ENCODE measurements at places on chromosomes 5 and 9.

DNA sequence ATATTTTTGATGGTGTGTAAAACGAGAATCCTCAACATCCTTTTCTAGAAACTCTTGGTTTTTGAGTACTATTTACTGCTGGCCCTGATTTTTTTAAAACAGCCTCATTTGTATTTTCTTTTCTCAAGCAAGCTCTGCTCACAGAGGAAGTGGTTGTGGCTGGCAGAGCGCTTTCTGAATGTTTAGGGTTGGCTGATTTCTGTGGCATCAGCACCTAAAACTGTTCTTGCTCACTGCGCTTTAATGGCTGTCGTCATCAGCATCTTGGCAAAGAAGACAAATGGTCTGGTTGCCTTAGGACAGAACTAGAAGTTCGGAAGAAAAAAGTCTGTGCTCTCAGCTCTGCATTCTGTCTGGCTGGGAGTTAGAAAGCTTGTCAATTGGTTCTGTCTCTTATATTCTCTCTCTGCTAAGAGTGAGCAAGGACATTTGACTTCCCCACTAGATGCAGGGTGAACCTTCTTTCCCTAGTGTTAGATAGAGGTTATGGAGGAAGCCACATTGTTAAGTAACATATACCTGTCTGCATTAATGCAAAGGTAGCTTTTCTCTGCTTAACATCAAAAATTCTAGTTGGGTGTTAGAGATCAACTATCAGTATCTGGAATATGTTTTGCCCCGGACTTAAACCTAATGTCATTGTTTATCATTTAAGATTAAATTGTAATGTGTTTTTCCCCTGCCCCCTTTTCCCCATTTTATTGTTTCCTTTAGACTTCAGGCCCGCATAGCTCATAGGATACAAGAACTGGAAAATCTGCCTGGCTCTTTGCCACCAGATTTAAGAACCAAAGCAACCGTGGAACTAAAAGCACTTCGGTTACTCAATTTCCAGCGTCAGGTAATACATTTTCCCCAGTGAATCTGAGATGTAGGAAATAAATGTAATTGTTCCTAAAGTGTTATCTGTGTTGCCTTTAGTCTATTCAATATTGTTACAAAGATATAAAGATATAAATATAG is 39.0 kb downstream of the SMARCA2 start:
- DNase-seq, result peak; percentile 45

GRCh38 chr9:123356851-123357742 is 1.1 kb downstream of the CRB2 start:
- no peak for DNase-seq

DNA sequence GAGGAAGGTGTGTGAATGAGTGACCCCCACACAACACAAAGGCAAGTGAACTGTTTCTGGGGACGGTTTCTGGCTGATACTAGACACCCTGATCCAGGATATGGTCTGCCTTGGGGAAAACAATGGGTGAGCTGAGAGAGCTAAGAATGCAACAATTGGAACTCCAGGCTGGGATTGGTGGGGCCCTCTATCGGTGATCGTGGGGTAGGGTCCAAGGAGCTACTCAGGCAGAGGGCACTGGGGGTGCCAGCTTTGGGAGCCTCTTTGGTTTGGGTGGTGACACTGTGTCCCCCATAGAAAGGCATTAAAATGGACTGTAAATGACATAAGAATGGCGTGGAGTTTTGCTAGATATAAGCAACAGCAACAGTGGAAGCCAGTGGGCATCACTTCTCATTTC is 439.1 kb downstream of the DMAC1 start:
- DNase-seq, result no peak

DNA sequence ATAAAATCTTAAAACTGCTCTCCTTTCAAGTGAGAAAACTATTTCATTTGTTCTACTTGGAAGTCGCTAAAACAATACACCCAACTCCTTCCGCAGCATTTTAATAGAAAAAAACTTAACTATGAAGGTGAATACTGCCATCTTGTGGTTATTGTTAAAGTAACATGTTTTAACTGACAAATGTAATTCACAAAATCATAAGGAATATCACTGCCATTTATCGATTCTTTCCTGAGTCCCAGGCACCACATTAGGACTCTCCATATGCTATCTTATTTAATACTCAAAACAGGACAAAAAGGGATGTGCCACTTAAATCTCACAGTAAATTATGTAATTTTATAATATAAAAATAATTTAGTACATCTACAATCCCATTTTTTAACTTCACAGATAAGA is 130.5 kb upstream of the ITGA1 start:
- DNase-seq, result no peak

DNA sequence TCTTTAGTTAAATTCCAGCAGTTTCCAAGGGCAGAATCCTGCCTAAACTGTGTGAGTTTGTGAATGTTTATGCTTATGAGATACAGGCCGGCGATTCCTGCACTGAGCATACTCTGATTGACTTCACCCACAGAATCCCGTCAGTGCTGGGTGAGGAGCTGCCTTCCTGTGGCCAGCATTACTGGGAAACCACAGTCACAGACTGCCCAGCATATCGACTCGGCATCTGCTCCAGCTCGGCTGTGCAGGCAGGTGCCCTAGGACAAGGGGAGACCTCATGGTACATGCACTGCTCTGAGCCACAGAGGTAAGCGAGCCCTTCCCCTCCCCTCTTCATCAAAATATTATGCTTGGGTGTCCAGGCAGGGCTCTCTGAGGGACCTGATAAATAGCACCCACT is 103.7 kb downstream of the CMYA5 start:
- DNase-seq, result no peak

- no peak for DNase-seq
Measured at GRCh38 chr5:146867996-146868708, 10.4 kb downstream of the PPP2R2B start.

GRCh38 chr5:138890644-138891043 is 15.5 kb upstream of the LRRTM2 start:
- DNase-seq, result no peak

DNA sequence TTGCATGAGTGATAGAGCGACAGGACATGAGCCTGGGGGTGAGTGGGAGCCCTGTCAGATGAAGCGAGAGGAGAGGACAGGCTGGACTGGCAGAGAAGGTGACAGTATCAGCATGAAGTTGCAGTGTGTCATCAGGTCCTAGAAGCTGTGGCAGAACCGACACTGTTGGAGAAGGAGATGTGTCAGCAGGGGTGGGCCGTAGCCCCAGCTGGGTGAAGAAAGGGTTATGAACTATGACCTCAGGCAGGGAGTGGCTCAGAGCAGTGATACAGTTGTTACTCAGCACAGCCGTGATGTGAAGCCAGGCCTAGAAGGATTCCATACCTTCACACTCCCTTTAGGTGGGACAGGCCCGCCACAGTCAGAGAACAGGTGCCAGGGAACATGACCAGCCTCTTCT is 7.6 kb downstream of the PCYOX1L start:
- no peak for DNase-seq

- no peak for DNase-seq
Measured at GRCh38 chr5:54991416-54991815, 6.0 kb upstream of the ESM1 start.

GRCh38 chr9:84722388-84722989 is 53.0 kb downstream of the NTRK2 start:
- DNase-seq, result no peak

DNA sequence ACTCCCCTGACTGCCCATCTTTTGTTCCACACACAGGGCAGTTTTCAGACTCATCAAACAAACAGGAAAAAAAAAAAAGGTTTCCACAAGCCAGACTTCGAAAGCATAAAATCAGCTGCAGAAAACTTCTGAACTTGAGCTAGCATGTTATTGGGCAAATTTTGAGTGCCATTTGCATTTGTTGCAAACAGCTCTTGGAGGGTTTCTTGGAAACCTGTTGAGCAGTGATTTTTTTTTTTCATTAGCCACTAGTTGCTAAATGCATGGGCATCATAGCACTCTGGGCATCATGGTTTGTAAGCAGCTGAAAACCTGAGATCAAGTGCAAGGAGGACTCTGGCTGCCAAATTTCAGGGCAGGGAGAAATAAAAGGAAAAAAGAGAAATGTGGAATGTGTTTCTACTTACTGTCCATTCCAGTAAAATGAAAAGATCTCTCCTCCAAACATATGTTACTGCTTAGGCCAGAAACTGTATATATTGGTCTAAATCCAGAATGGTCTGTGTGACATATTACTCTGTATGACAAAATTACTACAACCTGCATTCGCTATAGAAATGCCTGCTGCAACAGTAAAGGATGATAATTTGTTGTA is 85.2 kb upstream of the SMIM23 start:
- DNase-seq, result no peak

- no peak for DNase-seq
Measured at GRCh38 chr9:121773286-121773953, 122.0 kb downstream of the DAB2IP start.

DNA sequence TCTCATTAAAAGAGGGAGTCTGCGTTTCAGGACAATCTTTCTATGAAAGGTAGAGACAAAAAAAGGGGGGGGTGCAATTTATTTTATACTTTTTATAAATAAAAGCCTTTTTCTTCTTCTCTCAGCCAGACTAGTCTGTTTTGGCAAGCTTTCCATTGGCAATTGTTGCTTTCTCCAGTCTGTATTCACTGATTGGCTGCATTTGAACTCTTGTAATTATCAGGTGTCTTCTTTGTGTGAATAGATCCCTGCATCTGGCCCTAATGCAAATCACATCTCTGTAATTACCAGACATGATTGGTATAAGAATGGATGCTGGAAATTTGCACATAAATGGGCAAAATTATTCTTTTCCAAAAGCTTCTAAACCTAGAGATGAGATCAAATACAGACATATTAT is 7.6 kb upstream of the EQTN start:
- DNase-seq, result no peak

GRCh38 chr9:123085916-123086315 is 52.4 kb downstream of the GPR21 start:
- no peak for DNase-seq

GRCh38 chr5:37565062-37565670 is 186.0 kb downstream of the WDR70 start:
- no peak for DNase-seq

- no peak for DNase-seq
Measured at GRCh38 chr9:102796244-102796643, 198.9 kb upstream of the CYLC2 start.

DNA sequence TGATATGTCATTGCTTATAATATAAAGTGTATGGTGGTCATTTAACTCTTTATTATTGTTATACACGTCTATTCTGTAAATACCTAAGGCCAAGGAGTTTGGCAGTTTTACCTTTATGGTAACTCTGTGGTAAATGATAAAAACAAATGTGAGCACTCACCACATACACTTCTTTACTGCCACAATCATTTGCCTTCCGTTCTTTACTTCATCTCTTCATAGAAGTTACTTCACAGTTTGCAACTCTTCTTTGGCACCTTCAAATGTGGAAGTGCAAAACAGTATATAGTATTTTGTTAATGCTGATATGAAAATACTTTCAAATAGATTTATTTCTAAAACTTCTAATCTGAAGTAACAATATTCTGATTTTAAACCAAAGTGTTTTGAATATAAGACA is 4.4 kb upstream of the MEF2C start:
- no peak for DNase-seq

DNA sequence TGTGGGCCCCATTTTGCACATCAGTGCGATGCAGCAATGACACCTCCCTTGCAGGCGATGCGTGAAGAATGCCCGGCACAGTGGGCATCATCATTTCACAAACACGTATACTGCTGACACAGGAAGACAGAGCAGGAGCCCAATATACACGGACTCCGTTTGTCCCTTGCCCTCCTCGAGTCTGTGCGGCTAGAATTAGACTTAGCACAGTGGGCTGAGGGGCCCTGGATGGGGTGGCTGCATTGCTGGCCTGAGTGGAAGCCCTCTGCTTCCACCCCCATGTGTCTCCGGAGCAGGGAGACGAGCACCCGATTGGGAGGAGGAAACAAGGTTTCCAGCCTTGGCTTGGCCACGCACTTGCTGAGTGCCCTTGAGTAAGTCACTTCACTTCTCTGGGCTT is 40.8 kb downstream of the GSN start:
- no peak for DNase-seq

DNA sequence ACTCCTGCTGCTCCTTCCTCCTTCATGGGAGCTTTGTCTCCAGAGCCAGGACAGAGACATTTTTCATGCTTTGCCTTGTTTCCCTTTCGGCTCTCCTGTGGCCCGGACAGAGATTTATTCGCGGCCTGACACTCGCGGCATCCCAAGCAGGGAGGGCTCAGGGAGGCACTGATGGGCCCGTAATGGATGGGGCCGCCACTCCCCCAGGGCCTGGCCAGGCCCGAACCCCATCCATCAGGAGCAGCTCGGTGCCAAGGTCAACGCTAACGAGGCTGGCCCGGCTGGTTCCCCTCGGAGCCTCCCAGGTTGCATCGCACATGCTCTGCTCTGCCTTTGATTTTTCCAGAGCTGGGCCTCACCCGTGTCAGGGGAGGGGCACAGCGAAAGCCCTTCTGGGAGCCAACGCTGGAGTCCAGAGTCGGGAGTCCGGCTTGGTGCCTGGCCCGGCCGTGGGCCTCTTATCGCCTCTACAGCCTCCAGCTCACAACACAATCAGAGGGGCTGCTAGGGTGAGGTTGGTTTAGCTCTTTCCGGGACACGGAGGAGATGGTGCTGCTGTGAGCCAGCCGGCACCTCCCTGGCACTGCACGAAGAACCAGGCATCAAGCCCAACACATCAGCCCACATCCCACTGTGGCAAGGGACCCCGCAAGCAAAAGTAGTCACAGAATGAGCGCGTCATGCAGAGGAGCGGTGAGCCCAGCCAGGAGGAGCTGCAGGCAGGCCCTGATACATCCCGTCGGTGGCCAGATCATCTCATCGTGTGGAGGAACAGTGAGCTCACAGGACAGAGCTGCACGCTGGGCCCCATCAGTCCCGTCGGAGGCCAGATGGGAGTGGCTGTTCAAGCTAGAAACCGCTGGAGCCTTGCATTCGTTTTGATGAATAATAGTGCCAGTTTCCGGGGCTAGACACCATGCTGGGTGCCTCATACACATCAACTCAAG is 72.2 kb upstream of the BARHL1 start:
- no peak for DNase-seq

All from stimulated activated CD4-positive, alpha-beta T cell treated with anti-CD3 and anti-CD28 coated beads, Interleukin-12 subunit alpha, Interleukin-12 subunit beta, amount 100 ng/mL, for 48 hours (primary cell).